H54 (cell line): ENCODE measurements at places on chromosomes 11 and 22.

- DNase-seq, result no peak
Observed at GRCh38 chr11:3796801-3797328, 489 bp downstream of the NUP98 start.

DNA sequence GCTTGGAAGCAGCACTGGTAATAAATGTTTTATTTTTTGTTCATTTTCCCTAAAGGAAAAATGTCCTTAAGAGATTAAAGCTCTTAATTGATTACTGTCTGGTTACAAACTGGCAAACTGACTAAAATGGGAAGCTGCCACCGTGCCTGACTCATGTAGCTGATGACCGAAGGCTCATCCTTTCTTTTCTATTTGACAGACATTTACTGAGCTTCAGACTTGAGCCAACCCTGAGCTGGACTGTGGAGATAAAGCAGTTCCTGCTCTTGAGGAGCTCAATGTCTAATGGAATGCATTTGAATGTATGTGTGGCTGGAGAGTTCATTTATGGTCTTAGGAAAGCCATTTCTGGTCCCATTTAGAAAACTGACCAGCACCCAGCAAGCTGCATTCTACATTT lies 91.3 kb downstream of the RNF169 start:
- DNase-seq, result no peak

GRCh38 chr11:72512956-72513355 lies 78.6 kb upstream of the CLPB start:
- DNase-seq, result no peak

DNA sequence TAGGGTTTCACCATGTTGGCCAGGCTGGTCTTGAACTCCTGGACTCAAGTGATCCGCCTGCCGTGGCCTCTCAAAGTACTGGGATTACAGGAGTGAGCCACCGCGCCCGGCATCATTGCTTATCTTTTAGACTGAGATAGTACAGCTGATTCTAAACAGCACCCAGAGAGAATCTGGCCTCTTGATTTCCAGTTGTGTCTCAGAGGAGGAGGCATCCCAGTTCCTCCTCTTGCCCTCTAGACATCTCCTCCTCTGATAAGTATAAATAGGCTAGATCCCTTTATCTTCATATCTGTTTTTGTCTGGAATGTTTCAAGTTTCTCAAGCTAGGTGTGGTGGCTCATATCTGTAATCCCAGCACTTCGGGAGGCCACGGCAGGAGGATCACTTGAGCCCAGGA lies 7.0 kb downstream of the MARK2 start:
- DNase-seq, result no peak

- DNase-seq, result no peak
Observed at GRCh38 chr11:62141111-62142042, 17.6 kb downstream of the INCENP start.

- no peak for DNase-seq
Observed at GRCh38 chr22:23565915-23566704, 14.0 kb downstream of the IGLL1 start.
